ENCODE measurements at places on chromosomes 4 and X. TPM values are rescaled to one million over a fixed set of nuclear protein-coding genes. Genes with fewer than 3 reads are reported as not detected.

GRCh38 chr4:74117024-74117534 lies 18.1 kb upstream of the CXCL2 start:
- peak; percentile 93 for DNase-seq

GRCh38 chr4:123348946-123349345 lies 47.6 kb upstream of the SPRY1 start:
- no peak for DNase-seq

DNA sequence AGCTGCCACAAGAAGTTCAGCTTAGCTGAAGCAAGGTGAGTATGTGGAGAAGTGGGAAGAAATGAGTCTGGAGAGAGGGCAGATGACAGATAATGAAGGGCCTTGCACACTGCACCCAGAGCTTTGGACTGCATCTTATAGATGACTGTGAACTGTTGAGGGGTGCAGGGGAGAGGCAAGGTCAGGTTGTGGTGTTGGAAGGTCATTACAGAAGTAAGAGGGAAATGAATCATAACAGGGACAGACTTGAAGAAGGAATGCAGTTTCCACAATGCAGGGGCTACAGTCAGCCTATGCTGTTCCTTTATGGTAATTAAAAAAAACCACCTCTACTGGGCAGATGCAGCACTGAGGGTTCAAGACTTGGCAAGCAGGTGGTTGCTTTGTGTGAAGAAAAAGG lies 4.8 kb upstream of the IGFBP7 start:
- DNase-seq, result no peak

TMPRSS11D gene
- not detected for total RNA-seq

DNA sequence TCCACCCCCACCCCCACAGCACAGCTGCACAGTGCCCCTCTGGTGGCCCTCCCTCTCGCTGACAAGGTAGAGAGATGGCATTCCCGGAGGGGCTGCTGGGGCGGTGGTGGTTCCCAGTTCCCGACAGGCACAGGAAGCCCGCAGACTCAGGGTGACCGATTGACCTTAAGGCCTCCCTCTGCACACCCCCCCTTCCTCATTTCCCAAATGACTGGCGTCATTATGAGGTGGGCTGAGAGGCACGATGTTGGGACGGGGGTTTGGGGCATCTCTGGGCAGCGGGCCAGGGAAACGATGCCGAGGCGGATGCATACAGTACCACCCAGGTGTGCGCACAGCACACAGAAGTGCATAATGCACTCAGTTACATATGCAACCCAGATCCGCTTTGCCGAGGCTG lies 3.5 kb upstream of the TIMP1 start:
- DNase-seq, result no peak
